Pericardium fibroblast (primary cell): ENCODE measurements at places on chromosomes 3 and 15. TPM values are rescaled to one million over a fixed set of nuclear protein-coding genes. Genes with fewer than 3 reads are reported as not detected.

The ANKDD1A gene
- 2.0 and 11.7 TPM in 2 replicates for total RNA-seq

The SHC4 gene
- 0.09 and 5.6 TPM in 2 replicates for total RNA-seq

The NR2E3 gene
- total RNA-seq: 0.12 TPM in 1 of 2 replicates, not detected in the other

The KLHL40 gene
- total RNA-seq: 0.17 TPM in 1 of 2 replicates, not detected in the other

The PPP2R3A gene
- total RNA-seq: 5.4 and 9.0 TPM in 2 replicates

The TMEM158 gene
- total RNA-seq: 27.5 and 39.8 TPM in 2 replicates
